HS-27A (cell line): ENCODE measurements at places on chromosomes 16 and 17.

DNA sequence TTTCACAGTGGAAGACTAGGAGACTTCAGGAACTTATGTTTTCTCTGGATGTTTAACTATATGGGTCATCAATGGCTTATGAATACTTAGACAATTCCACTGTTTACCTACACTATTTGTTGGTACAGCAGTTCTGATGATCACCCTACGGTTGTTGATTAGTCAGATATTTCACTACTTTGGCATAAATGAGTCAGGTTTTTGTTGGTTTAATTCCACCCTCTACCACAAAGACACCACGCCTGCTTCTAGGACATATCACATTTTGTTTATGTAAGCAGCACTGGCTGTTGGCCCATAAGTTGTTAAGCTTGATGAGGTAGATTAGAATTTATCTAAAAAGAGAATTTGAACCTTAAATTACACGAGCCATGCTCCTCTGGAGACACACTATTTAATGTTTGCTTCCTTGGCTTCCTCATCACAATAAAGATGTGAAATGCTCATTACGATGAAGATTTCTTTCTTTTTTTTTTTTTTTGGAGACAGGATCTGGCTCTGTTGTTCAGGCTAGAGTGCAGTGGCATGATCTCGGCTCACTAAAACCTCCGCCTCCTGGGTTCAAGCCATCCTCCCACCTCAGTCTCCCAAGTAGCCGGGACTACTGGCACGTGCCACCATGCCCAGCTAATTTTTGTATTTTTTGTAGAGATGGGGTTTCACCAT lies 4.3 kb downstream of the GDE1 start:
- no peak for DNase-seq

DNA sequence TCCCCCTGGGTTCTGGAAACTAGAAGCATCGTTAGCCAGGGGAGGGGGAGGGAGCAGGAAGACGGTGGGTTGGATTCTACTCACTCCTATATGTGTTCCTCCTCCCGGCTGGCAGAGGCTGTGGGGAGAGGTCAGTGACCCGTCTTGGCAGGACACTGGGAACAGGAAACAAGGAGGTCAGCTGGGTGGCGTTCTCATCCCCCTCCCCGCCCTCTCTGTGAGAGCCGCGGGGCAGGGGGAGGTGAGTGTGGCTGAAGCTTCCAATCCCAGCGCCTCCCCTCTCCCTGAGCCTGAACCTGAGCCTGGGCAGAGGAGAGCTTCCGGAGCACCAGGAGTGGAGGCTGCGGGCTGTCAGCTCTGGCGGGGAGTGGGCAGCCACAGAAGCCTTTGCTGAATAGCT lies 12.5 kb downstream of the GPRC5C start:
- no peak for DNase-seq

- DNase-seq: peak; percentile 59
Observed at GRCh38 chr16:87178977-87179376, 138.2 kb downstream of the C16orf95 start.

DNA sequence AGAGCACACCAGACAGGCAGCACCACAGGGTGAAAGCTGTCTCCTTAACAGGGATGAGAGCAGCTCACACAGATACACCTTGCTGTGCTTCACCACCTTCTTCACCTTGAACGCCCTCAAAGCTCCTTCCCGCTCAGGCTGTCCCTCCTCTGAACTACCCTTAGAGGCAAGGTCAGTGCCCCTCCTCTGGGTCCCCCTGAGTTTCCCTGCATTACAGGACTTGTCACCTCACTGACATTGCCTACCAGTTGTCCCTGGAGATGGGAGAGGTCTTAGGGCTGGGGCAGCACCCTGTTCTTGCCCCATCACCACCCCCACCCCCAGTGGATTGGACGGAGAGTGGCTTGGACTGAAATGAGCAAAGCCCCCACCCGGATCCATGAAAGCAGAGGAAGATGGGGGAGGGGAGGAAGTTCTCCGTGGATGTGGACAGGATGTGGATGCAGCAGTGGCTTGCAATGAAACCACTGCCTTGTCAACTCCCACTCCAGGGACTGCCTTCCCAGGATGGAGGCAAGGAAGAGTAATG lies 73.2 kb upstream of the CDH5 start:
- no peak for DNase-seq

- no peak for DNase-seq
Observed at GRCh38 chr17:3656755-3657587, 11.4 kb downstream of the TAX1BP3 start.

- no peak for DNase-seq
Observed at GRCh38 chr16:64109241-64109640, 1012.6 kb downstream of the CDH11 start.

DNA sequence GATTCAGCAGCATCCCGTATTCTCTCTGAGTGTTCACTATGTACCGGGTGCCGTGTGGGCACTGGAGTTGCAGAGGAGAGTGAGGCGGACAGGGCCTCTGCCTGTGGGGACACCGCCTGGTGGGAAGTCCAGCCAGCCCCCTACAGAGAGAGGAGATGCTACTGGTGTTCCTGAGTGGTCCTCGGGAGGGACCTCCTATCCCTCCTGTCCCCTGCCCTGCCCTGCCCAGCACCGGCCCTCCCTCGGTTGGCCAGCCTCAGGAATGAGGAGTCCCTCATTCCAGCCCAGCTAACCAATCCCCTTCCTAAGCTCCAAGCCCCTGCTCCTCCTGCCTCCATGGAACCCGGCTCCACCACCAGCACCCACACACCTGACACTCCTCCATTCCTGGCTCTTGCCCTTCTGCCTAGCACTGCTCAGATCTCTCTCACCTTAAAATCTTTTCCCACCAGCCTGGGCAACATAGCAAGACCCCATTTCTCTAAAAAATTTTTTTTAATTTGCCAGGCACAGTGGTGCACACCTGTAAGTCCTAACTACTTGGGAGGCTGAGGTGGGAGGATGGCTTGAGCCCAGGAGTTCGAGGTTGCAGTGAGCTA lies 2.0 kb downstream of the ASGR2 start:
- DNase-seq: no peak

DNA sequence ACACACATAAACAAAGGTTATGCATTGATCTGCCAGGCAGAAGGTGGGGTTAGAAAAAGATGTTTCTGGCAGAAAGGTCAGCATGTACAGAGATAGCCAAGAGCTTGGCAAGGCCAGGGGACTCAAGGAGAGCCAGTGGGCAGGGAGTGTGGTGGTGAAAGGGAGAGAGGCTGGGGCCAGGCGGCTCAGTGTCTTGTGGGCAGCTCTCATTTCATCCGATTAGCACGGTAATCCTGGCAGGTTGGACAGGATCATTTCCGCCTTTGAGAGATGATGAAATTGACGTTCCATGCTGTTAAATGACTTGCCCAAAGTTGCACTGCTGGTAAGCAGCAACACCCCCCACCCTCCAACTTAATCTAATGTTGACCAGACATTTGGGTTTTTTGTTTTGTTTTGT lies 3.6 kb downstream of the CHD9 start:
- DNase-seq: no peak

- DNase-seq: no peak
Observed at GRCh38 chr16:86384263-86384649, 126.1 kb upstream of the FOXF1 start.

DNA sequence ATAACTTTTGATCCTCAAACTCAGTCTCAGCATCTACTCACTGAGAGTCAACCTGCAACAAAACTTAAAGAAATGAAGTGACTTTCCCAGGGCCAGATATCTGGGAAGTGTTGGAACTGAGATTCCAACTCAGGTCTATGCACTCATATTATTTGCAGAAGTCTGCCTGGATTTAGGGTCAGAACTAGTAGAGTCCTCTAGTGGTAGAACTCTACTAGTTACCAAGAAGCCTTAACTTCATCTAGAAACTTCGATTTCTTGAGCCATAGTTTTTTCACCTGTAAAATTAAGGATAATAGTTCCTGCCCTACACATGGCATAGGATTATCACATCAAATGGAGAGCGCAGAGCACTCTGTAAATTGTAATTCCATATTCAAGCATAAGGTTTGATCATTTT lies 23.4 kb upstream of the KRT24 start:
- DNase-seq: no peak

- no peak for DNase-seq
Observed at GRCh38 chr17:15012351-15012980, 252.7 kb downstream of the PMP22 start.

- DNase-seq: no peak
Observed at GRCh38 chr17:69523244-69523861, 108.9 kb downstream of the MAP2K6 start.

GRCh38 chr16:75250809-75251279 lies 580 bp downstream of the BCAR1 start:
- DNase-seq: no peak

DNA sequence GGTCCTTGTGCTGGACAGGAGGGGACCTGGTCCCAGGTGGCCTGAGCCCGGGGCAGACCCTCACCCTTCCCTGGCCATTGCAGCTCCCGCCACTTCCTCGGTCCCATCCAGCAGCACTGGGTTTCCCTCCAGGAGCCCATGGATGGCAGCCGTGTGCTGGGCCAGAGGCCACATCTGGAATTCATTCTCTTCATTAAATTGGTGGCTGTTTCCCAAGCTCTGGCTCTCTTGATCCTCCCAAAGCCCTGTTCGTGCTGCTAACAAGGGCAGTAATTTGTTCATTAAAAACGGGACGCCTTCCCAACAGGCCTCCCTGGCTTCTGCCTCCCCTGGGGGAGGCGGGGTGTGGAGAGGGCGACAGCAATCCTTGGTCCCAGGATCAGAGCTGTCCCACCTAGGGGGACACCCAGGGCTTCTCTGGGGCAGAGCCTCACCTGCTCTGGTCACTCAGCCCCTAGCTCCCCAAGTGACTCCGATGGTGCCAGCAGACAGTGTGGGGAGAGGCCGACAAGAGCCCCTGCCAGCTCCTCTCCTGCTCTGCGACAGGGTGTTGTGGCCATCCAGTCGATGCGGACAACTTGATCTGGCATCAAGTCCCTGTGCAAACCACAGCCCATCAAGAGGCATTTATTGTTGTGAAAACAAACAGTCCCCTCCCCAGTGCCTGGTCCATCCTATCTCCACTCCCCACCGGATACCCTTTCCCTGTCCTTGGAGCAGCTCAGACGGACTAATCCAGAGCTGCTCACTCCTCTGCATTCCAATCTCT lies 44.0 kb downstream of the SDK2 start:
- no peak for DNase-seq

- DNase-seq: peak; percentile 35
Observed at GRCh38 chr16:30786936-30787612, at the start of gene ZNF629. ZNF629 (minus strand) TSS chr16:30787205; CDS start chr16:30784482, 2,723 bp downstream.

DNA sequence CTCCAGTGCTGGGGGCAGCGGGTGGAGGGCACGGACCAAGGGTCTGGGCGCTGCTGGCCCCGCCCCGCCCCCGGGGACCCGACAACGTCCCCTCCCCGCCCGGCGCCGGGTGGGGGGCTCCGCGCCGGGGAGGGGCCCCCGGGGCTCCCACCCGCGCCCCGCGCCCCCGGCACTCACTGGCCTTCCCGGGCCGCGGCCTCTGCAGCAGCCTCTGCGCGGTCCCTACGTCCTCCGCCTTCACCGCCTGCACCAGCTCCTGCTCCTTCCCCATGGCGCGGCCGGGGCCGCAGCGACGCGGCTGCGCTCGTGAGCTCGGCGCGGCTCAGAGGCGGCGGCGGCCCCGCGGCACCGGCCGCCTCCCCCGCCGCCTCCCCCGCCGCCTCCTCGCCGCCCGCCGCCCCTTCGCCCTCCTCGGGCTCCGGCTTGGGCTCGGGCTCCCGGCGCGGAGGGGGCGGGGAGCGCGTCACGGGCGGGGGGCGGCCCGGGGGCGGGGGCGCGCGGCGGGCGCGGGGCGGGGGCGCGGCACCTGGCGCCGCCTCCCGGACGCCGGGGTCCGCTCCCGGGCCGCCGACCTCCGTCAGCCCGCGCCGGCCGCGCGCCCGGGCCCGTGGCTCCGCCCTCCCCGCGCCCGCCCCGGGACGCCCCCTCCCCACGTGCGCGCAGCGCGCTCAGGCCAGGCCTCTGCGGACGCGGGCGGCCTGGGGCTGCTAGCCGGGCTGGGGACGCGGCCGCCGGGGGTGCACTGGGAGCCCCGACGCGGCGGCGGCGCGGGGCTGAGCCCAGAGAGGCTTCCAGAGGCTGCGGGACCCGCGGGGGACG lies at the start of gene CASKIN1:
Gene CASKIN1 (minus strand): TSS at position 444 of the 819 bp plus-strand sequence. CDS start 173 bp downstream, at position 271.
- no peak for DNase-seq

DNA sequence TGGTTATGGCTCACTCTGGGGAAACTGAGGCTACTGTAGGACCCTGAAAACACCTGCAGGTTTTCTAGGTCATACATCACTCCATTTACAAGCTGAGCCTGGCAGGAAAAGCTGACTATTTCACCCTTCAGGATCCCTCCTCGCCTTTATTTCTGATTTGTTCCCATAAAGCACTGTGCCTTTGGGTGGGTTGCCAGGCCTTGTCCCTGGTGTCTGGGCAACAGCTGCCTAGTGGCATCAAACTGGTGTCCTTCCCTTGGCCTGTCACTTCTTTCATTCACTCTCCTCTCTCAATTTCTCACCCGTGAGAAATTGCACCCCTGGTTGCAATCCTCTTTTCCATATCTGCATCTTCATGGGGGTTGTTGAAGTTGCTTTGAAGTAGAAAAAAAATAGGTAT lies 1.6 kb downstream of the MYL4 start:
- DNase-seq: no peak

DNA sequence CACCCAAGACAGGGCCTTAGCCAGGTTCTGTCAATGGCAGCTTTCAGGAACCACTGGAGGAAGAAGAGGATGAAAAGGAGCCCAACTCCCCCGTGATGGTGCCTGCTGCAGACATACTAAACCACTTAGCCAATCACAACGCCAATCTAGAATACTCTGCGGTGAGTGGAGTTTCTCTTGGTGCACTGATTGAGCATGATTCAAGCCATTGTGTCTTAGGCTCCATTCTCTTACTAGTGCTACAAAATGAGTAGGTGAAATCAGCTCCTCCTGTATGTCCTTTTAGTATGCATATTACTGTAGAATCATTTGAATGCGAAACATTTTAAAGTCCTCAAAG lies 1.4 kb downstream of the SETD6 start:
- DNase-seq: no peak

- peak; percentile 24 for DNase-seq
Observed at GRCh38 chr16:52191531-52192134, 355.3 kb downstream of the TOX3 start.

GRCh38 chr17:13490906-13491482 lies 110.7 kb downstream of the HS3ST3A1 start:
- DNase-seq: no peak

DNA sequence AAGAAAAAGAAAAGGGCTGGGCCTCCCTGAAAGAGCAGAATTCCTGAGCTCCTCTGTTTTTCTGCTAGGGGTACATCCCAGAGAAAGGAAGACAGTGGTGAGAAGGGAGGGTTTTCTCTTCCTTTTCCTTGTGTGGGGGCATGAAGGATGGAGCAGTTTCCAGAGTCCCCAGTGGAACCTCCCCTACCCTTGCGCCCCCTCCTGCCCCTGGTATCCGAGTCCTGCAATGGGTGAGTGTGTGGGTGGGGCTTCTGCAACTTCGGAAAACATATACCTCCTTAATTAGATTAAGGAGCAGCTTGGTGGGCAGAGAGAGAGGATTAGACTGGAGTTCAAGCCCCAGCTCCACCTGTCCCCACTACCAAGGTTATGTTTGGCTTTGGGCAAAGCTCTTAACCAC lies 5.4 kb upstream of the GIP start:
- no peak for DNase-seq
